ENCODE measurements at places on chromosomes 4 and X.

DNA sequence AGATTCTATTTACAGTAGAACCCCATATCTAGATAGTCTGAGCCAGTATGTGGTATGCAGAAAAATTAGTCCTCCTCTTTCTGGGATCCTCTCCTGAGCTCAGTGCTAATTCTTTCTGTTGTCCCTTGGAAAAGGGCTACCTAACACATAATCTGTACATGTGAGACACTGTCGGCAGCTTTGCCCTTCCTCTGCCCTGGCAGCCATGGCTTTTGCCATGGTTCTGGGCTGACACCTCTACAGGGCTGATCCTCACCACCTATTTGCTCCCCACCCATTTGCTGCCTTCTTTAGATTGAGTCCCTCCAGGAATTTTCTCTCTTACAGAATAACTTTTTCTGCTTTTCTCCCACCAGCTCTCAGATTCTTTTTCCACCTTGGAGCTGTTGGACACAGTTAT, 64.7 kb upstream of the MAP9 start:
- DNase-seq = no peak

DNA sequence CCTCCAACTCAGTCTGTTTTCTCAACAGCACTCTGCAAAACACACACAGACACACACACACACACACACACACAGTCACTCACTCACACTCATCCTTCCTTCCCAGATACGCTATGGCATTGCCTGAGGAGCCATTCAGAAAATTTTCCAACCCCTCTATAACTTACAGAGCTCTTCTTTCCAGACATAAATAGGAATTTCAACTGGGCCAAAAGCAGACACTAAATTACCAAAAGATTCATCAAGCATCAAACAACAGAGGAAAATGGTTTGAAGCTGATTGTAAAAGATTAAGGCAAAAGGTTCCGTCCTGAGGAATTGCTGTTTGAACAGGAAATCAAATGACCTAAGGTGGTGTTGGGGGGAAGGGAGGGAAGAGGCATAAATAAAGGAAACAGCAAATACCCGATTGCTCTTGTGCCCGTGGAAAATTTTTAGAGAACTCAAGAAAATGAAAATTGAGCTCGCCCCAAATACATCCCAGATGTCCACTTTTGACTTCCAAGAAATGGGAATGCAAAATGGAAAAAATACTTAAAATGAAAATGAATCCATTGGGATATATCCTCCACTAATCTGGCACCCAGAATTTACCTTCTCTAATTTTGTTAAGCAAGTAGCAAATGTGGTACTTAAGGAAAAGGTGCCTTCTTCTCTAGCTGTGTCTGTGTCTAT, 183.6 kb downstream of the QDPR start:
- DNase-seq = no peak

- no peak for DNase-seq
Measured at GRCh38 chr4:98179951-98180350, 36.7 kb upstream of the STPG2 start.

- no peak for DNase-seq
Measured at GRCh38 chr4:22187203-22187820, 238.7 kb upstream of the KCNIP4 start.

GRCh38 chr4:116880625-116881024, 204.8 kb downstream of the TRAM1L1 start:
- DNase-seq = no peak
